ENCODE measurements at places on chromosomes 2 and 18. TPM values are rescaled to one million over a fixed set of nuclear protein-coding genes. Genes with fewer than 3 reads are reported as not detected.

- H3K27ac ChIP-seq, result no peak overlapping the region
- no peaks in the 10 kb centered on the region for H3K4me1 ChIP-seq
- H3K36me3 ChIP-seq, result no peaks in the 10 kb centered on the region
- no peak overlapping the region for H3K4me3 ChIP-seq
- DNase-seq, result no peak
- H3K27me3 ChIP-seq, result no peaks in the 10 kb centered on the region
Observed at GRCh38 chr2:100592226-100592625, 29.4 kb downstream of the PDCL3 start.

Gene RNF152
- 2.0 TPM for polyA plus RNA-seq

GRCh38 chr2:239956818-239957261 lies 68.3 kb downstream of the NDUFA10 start:
- no peaks in the 10 kb centered on the region for H3K36me3 ChIP-seq
- H3K4me3 ChIP-seq, result no peak overlapping the region
- H3K4me1 ChIP-seq, result no peaks in the 10 kb centered on the region
- no peak overlapping the region for H3K27ac ChIP-seq

Gene SPP2
- polyA plus RNA-seq, result not detected

Gene ABCB11
- polyA plus RNA-seq, result 0.02 TPM

DNA sequence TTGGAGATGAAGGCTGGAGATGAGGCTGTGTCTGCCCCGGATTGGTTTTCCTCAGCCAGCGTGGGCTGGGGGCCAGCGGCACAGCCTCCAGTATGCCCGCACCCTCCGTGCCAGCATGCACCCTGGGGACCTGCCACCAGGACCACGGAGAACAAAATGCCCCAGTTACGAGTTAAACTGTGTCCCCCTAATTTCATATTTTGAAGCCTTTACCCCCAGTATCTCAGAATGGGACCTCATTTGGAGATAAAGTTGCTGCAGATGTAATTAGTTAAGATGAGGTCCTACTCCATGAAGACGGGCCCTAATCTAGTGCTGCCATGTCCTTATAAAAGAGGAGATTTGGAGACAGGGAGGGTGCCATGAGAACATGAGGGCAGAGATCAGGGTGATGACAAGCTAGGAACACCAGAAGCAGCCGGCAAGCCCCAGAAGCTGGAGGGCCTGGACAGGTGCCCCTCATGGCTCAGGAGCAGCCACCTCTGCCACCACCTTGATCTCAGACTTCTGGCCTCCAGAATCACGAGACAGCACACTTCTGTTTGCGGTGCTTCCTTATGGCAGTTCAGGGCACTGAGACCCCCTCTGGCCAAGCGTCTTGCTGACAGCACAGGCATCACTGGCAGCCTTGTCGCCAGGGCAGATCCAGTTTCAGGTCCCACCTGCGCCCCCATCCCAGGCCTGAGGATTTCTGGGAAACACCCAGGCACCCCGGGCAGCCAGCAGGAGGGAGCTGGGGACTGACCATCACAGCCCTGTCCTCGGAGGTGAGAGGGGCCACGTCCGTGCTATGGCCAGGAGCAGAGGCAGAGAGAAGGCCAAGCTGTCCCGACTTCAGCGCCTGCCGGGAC lies 29.4 kb downstream of the KIF1A start:
- DNase-seq, result peak; percentile 43
- H3K4me3 ChIP-seq, result no peak overlapping the region
- no peaks in the 10 kb centered on the region for H3K4me1 ChIP-seq
- H3K27ac ChIP-seq, result no peak overlapping the region
- no peaks in the 10 kb centered on the region for H3K36me3 ChIP-seq

DNA sequence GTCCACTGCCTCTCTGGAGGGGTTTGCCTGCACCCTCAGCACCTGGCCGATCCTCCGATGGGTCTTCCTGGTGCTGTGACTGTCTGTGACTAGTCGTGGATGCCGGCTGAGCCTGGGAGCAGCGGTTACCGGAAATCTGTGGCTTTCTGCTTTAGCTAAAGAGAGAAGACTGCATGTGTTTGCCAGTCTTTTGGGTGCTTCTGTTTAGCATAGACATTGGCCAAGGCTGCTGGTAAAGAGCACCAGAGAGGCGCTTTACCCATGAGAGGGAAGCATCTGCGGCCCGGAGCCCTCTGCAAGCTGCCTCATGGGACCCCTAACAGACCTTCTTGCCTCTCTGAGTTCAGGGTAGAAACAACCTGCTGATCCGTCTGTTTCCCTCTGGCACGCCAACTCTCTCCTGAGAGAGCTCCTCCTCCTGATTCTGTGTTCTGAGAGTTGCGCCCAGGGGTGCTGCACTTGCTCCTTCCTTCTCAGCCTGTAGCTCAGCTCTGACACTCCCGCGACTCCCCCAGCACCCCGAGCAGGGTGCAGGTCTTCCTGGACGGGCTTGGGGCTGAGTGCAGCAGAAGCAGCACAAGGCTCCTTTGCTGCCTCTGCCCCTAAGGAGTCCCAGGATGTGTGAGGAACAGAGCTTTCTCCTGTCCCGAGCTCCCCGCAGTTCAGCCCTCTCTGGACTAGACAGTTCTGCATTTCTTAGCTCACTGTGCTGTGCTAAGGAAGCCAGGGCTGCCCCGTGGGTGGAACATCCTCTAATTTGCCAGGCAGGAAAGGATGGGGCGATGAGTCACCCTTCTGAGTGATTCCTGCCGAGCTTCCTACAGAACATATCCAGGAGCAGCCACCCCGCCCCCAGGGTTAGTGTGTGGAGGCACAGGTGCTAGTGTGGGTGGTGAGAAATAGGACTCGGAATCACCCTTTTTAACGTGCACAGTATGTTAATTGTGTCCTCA lies 203.2 kb downstream of the SH3RF3 start:
- no peaks in the 10 kb centered on the region for H3K4me1 ChIP-seq
- no peaks in the 10 kb centered on the region for H3K27me3 ChIP-seq
- no peak overlapping the region for H3K27ac ChIP-seq
- DNase-seq, result peak; percentile 13

GRCh38 chr2:144707736-144708326 lies 187.9 kb upstream of the ZEB2 start:
- no peak overlapping the region for H3K27ac ChIP-seq
- H3K27me3 ChIP-seq, result no peaks in the 10 kb centered on the region
- H3K36me3 ChIP-seq, result no peaks in the 10 kb centered on the region
- no peaks in the 10 kb centered on the region for H3K4me1 ChIP-seq
- no peak for DNase-seq
- H3K4me3 ChIP-seq, result no peak overlapping the region

Gene SERPINB8
- polyA plus RNA-seq, result 5.6 TPM

DNA sequence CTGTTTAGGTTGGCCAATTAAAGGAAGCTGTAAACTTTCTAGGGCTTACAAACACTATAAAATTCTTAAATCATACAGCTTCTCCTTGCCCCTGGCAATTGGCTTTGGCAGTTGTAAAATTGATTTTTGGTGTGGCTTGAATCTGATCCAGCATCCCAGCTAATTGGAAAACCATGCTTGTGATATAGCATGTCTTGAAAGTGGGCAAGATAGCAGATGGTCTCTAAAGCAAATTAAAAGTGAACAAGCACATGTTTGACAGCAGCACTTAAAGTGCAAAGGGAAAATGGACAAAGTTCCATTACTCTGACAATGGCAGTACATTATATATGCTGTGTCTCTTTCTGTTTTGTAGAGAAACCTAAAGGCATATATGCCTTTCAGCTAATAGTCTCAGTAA lies 302.9 kb upstream of the NXPH2 start:
- H3K27ac ChIP-seq, result no peak overlapping the region
- no peaks in the 10 kb centered on the region for H3K4me1 ChIP-seq
- DNase-seq, result no peak
- no peaks in the 10 kb centered on the region for H3K36me3 ChIP-seq

GRCh38 chr18:11322006-11322405 lies 172.6 kb upstream of the PIEZO2 start:
- DNase-seq, result no peak
- no peaks in the 10 kb centered on the region for H3K36me3 ChIP-seq
- H3K27ac ChIP-seq, result no peak overlapping the region
- no peak overlapping the region for H3K4me3 ChIP-seq
- no peaks in the 10 kb centered on the region for H3K4me1 ChIP-seq
- H3K27me3 ChIP-seq, result no peaks in the 10 kb centered on the region

- H3K4me1 ChIP-seq, result no peaks in the 10 kb centered on the region
- H3K36me3 ChIP-seq, result no peaks in the 10 kb centered on the region
- DNase-seq, result no peak
- H3K27ac ChIP-seq, result no peak overlapping the region
- H3K27me3 ChIP-seq, result no peaks in the 10 kb centered on the region
Observed at GRCh38 chr2:46519265-46519664, 39.9 kb downstream of the TMEM247 start.

DNA sequence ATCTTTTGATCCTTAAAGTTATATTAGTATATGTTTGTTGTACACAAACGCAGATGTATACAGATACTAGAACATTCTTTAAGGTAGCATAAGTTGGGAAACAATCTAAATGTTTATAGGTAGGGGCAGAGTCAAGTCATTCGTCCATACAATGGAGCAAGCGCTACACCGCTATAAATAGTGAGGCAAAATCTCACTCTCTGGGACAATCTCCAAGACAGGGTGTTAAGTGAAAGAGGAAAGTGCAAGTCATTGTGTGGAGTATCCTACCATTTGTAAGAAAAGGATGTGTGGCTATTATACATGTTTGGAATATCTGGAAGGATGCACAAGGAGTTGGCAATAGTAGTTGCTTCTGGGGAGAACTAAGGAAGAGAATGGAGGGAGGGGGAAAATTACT lies 16.2 kb upstream of the FHL2 start:
- no peaks in the 10 kb centered on the region for H3K27me3 ChIP-seq
- H3K36me3 ChIP-seq, result no peaks in the 10 kb centered on the region
- no peaks in the 10 kb centered on the region for H3K4me1 ChIP-seq
- no peak for DNase-seq

Gene MFSD2B
- 0.07 TPM for polyA plus RNA-seq

Gene GPR17
- polyA plus RNA-seq, result 0.35 TPM

Gene COL4A4
- polyA plus RNA-seq, result 1.3 TPM

Gene COLEC12
- polyA plus RNA-seq, result 0.35 TPM

Gene GIGYF2
- polyA plus RNA-seq, result 19.5 TPM

Gene CFC1
- polyA plus RNA-seq, result 207 TPM

GRCh38 chr2:163593982-163594381 lies 141.8 kb downstream of the FIGN start:
- H3K27me3 ChIP-seq, result no peaks in the 10 kb centered on the region
- no peaks in the 10 kb centered on the region for H3K36me3 ChIP-seq
- DNase-seq, result no peak
- no peaks in the 10 kb centered on the region for H3K4me1 ChIP-seq
- H3K4me3 ChIP-seq, result no peak overlapping the region

Gene G6PC2
- 25.0 TPM for polyA plus RNA-seq

DNA sequence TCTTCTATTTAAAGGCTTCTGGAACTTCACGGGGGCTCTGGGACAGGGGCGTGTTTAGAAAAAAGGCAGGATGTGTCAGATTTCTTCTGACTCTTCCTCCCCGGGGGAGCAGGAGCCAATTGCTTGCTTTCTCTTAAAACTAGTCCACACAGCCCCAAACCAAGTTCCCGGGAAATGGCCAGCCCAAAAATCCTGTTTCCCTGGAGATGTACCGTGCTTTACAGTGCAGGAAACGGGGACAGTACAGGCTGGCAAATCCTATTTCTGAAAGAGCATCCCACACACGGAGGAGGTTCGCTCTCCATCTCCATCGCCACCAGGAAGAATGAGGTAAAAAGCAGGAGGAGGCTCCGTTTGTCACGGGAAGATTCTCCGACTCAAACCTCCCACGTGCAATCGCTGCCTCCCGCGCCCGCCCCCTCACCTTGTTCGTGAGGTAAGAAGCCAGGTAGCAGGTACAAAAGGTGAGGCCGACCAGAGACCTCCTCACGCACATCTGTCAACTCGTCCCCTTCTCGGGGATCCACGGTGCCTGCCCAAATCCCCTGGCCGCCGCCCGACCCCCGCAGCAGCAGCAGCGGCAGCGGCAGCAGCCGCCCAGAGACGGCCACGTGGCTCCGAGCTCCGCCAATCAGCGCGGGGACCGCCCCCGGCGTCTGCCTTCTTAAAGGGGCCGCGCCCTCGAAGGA lies 15.6 kb upstream of the RIOK3 start:
- H3K27ac ChIP-seq, result no peak overlapping the region
- peak overlapping the region; percentile 79 for H3K4me3 ChIP-seq
- peaks cover 10% of the 10 kb centered on the region for H3K4me1 ChIP-seq

- DNase-seq, result no peak
- no peak overlapping the region for H3K27ac ChIP-seq
- no peaks in the 10 kb centered on the region for H3K36me3 ChIP-seq
- H3K4me1 ChIP-seq, result no peaks in the 10 kb centered on the region
Observed at GRCh38 chr2:12702168-12703121, 14.3 kb upstream of the TRIB2 start.

DNA sequence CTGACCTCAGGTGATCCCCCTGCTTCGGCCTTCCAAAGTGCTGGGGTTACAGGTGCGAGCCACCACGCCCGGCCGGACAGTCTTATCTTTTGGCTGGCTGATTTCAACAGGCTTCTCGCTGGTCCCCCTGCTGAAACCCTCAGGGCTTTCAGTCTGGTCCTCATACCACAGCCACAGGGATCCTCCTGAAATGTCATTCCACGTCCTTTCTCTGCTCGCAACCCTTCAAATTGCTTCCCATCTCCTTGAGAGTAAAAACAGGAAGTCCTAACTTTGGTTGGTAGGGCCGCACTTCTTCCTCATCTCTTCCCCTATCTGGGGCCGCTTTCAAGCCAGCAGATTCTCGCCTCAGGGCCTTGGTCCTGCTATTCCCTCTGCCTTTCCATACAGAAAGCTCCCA lies 1.4 kb upstream of the CAB39 start:
- H3K36me3 ChIP-seq, result no peaks in the 10 kb centered on the region
- H3K4me1 ChIP-seq, result peaks cover 23% of the 10 kb centered on the region
- H3K4me3 ChIP-seq, result no peak overlapping the region
- DNase-seq, result no peak

Gene DSG1
- polyA plus RNA-seq, result 0.05 TPM

GRCh38 chr2:158066046-158066713 lies 35.5 kb upstream of the UPP2 start:
- H3K4me3 ChIP-seq, result no peak overlapping the region
- no peak for DNase-seq
- H3K27me3 ChIP-seq, result no peaks in the 10 kb centered on the region
- H3K36me3 ChIP-seq, result no peaks in the 10 kb centered on the region
- H3K4me1 ChIP-seq, result no peaks in the 10 kb centered on the region
- H3K27ac ChIP-seq, result no peak overlapping the region

Measured in pancreas (tissue), 10 donors.